Upper lobe of right lung (tissue), 1 donor: ENCODE measurements at places on chromosomes 4 and X.

- DNase-seq = no peak
Observed at GRCh38 chr4:38842994-38843393, 13.6 kb downstream of the TLR6 start.

- DNase-seq = no peak
Observed at GRCh38 chr4:101028886-101029285, 318.4 kb downstream of the PPP3CA start.

DNA sequence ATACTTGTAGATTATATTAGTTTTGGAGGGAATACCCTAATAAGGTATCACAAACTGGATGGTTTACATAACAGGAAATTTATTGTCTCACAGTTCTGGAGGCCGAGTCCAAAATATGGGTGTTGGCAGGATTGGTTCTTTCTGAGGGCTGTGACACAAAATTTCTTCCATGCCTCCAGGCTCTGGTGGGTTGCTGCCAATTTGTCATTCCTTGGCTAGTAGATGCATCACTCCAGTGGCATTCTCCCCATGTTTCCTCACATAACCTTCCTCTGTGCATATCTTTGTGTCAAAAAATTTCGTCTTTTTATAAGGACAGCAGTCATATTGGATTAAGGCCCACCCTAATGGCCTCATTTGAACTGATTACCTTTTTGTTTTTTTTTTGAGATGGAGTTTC is 49.3 kb downstream of the APELA start:
- DNase-seq = no peak

- DNase-seq = no peak
Observed at GRCh38 chrX:16089086-16089485, 34.3 kb upstream of the GRPR start.

GRCh38 chr4:151202851-151203455 is 74.0 kb upstream of the PRSS48 start:
- no peak for DNase-seq

- DNase-seq = no peak
Observed at GRCh38 chrX:40806513-40807220, 71.3 kb upstream of the MED14 start.

- no peak for DNase-seq
Observed at GRCh38 chr4:4727536-4727935, 131.9 kb upstream of the MSX1 start.

DNA sequence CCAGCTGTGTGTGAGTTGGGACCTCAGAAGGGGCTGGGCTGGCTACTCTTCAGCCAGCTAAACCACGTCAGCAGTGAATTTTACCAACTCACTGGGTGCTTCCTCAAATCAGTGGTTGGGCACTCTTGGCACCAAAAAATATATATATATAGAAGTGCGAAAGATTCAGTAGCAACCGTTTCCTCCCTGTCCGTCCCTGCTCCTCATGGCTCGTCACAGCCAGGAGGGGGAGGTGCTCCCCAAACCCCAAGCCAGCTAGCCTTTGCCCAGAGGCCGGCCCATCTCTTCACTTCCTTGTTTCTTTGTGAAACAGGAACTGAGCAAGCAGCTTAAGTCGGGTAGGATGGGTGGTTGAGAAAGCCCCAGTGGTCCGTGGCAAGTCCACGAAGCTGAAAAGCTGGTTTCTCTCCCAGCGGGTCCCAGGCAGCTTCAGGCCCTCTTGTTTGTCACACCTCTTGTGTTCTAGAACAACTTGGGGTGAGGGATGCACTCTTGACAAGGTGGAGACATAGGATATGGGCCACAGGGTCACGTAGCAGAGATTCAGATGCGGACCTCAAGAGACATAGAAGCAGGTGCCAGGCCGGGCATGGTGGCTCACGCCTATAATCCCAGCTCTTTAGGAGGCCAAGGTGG is 6.8 kb upstream of the SASH3 start:
- DNase-seq = peak; percentile 88

- DNase-seq = no peak
Observed at GRCh38 chr4:124415146-124415545, 297.4 kb downstream of the ANKRD50 start.

- no peak for DNase-seq
Observed at GRCh38 chrX:123358457-123358856, 174.4 kb downstream of the GRIA3 start.

- no peak for DNase-seq
Observed at GRCh38 chr4:22389240-22389870, 126.5 kb downstream of the ADGRA3 start.

- no peak for DNase-seq
Observed at GRCh38 chrX:31397119-31397518, 325.3 kb upstream of the FTHL17 start.

GRCh38 chr4:143335979-143336780 is 496 bp upstream of the GAB1 start:
- DNase-seq = peak; percentile 96

DNA sequence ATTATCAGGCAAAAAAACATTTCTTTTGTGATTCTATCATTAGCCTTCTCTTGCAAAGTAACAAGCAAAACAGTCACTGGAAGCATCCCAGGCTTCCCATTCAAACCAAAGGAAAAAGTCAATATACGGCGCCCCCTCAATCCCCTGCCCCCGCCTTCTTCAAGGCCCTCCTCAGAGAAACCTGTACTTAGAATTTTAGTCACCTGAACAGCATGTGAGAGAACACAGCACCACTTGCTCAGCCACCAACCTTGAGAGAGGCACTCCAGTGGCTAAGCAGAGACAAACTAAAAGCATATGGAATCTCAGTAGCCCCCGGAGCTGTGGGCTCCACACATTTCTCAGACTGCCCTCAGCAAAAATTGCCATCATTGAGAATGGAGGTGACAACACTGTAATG is 25.2 kb downstream of the LEF1 start:
- DNase-seq = no peak

GRCh38 chr4:157128395-157128794 is 52.4 kb downstream of the GLRB start:
- no peak for DNase-seq

DNA sequence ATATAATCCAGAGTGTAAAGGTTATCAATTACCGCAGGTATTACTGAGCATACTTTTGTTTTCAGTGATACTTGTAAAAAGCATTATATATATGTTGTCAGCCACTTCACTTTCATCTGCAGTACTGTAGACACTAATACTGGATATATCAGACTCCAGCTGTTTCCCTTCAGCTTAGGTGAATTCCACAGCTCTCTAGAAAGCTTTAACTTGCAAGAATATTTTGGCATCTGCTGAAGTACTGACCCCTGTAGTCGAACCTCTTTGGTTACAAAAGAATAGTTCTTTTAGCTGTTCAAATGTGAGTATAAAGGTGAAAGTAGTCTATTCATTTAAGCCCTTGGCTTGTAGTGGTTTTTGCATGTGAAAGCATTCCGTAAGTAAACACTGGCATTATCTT is 1222.7 kb upstream of the TENM3 start:
- no peak for DNase-seq

- no peak for DNase-seq
Observed at GRCh38 chr4:182716192-182716591, 201.0 kb downstream of the DCTD start.

GRCh38 chr4:160352637-160353036 is 1249.8 kb downstream of the RAPGEF2 start:
- DNase-seq = no peak

DNA sequence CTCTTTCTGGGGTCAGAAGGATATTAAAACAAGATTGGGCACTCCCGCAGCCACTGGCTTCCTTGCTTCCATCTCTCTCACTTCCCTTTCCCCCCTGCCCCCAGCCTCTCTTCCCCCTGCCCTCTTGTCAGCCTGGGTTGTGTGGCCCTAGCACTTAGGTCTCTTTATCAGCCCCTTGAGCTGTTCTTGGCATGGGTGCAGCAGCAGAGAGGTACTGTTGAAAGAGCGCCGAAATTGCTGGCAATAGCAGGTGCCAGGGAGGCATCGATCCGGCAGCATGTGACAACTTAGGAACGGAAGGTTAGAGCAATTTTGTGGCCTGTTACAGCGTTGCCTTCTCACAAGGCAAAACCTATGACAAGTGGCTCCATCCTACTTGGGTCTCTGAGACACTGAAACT is 333.1 kb upstream of the IGFBP7 start:
- DNase-seq = peak; percentile 68

- DNase-seq = no peak
Observed at GRCh38 chr4:123821861-123822260, 425.3 kb downstream of the SPRY1 start.

DNA sequence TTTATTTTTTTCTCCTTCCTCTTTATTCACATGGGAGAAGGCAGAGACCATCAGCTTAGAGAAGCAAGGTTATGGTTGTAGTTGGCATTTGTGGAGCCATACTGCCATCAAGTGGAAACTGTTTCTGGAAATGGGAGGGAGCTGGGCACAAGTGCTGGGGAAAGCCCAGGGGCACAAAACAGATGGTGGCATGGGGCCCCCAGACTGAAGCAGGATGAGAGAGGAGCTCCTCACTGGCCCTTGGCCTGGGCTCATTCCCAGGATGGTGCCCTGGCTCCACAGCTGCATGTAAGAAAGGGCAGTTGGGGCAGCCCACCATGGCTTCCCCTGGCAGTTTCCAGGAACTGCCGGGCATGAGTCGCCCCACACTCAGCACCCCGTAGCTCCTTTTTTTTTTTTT is 59.2 kb downstream of the NBDY start:
- DNase-seq = peak; percentile 8

GRCh38 chrX:97117572-97117971 is 233.9 kb downstream of the RPA4 start:
- DNase-seq = no peak

DNA sequence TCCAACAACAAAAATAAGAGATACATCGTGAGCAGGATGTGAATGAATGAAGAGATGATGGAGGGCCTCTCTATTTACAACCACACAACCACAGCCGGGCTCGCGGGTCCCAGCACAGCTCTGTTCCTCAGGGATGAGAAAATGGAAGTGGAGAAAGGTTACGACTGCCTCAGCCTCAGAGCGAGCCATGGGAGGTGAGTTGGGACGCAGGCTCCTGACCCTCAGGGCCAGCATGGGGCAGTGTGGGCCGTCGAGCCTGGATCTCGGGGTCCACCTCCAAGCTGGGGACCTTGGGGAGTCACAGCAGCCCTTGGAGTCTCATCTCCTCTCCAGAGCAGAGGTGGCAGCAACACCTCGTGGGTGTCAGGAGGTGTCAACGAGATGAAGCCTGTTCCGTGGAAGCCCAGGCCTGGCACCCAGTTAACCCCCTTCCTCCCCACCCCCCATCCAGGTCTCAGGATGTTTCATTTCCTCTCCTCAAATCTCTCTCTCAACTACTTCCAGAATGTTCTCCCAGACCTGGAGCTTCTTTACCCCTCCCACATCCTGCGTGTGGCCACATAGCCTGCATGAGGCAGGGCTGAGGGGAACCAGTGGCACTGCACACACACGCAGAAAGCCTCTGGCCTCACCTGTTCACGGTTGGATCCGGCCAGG is 25.9 kb downstream of the C4orf50 start:
- peak; percentile 55 for DNase-seq

GRCh38 chr4:21242163-21242562 is 541.9 kb downstream of the PACRGL start:
- no peak for DNase-seq

- DNase-seq = no peak
Observed at GRCh38 chr4:24117975-24118374, 228.1 kb upstream of the PPARGC1A start.

GRCh38 chrX:130539721-130540321 is 138.0 kb downstream of the RBMX2 start:
- DNase-seq = no peak

DNA sequence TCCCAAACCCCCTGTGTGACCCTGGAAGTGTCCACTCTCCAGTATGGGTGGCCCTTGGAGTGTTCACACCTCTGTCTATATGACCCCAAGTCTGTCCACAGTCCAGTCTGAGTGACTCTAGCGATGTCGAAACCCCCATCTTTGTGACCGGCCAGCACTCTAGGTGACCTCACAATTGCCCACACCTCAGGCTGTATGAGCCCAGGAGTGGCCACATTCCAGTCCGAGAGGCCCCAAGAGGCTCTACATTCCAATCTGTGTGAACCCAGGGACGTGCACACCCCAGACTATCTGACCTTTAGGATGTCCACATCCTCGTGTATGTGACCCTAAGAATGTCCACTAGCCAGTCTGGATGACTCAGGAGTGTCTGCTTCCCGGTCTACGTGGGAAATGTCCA is 7.3 kb upstream of the GLOD5 start:
- no peak for DNase-seq

DNA sequence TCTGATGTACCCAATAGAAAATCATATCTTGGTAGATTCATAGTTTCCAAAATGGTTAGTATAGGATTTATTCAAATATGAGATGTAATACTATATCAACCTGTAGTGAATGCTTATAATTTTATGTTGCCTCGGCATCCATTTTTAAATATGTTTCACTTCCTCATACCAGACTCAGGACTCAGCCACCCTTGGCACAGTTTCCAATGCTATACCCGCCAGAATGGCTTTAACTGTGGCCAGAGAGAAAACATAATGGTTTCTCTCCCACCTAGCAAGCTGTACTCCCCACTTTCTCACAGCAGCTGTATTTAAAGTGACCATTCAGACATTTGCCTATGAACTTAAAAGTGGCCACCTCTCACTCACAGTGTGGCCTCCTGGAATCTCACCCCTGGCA is 466.6 kb upstream of the PABPC4L start:
- no peak for DNase-seq

DNA sequence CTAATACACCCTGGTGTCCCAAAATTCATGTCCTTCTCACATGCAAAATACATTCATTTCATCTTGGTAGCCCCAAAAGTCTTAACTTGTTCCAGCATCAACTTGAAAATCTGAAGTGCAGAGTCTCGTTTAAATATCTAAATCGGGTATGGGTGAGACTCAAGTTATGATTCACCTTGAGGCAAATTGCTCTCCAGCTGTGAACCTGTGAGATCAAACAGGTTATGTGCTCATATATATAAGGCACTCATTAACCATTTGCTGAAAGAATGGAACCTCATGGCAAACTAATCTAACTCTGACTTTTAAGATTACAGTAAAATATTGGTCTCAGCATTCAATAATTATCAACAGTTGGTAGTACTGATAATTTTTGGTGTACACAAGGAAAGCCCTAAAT is 55.5 kb downstream of the PDLIM5 start:
- DNase-seq = no peak

GRCh38 chr4:75004755-75005668 is 72.1 kb downstream of the PARM1 start:
- DNase-seq = no peak

DNA sequence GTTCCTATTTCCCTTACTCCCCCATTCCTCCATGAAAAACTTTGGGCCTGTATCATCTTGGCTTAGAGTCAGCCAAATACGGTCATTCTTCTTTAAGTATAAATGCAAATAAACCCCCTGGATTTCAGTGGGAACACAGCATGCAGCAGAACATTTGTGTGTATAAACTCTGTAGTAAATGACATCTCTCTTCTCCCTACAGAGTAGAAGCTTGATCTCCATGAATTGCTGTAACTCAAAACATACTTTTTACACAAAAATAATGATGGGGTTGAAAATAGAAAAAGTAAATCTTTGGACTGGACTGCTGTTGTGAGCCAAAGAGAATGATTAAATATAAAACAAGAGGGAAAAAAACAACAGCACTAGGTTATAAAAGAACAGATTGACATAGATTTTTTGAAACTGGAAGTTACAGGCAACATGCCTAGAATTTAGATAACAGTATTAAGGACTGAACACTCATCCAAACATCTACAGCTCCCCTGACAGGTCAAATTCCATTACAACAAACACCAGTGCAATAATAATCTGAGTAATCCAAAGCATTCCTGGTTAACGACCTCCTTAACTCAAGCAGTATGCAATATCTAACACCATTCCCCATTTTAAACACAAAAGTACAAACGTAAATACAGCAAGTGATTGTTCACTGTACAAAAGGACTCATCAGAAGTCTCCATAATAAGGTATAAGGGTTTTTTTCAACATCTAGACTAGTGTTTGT is 30.7 kb downstream of the TSPAN5 start:
- no peak for DNase-seq

GRCh38 chrX:41265615-41266014 is 68.3 kb upstream of the DDX3X start:
- DNase-seq = no peak
